ENCODE measurements at places on chromosomes 3 and 15.
A peak's percentile ranks its signal among the peaks of the same experiment; 100 is the strongest.

DNA sequence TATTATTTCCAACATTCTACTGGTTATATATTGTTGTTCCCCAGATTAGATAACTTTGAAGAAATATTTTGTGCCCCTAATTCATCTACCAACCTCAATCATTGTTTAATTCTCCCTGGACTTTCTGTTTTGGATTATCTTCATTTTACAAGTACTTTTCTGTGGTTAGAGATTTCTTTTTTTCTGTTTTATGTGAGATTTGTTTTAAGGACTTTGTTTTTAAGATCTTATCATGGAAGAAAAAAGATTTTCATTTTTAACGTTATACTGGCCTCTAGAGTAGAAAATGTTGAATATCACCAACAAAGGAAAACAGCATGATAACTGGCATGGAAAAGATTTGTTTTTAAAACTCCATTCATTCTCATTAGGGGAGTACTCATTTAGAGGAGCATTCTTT, 210.9 kb upstream of the KCNMB2 start:
- DNase-seq, result no peak

DNA sequence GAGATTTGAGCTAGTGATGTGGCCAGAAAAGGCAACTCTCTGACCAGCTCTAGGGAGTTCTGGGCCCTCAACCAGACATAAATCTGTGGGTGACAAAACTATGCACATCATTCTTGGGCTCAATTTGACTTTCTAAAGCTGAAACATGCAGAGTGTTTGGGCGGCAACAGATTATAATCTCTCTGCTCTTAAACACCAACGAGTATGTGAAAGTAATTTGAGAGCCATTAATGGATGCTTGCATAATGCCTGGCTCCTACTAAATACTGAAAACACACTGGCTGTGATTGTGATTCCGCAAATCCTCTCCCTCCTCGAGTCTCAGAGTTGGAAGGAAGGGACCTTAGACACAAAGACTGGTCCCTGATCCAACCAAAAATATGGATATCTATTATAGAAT, 186.7 kb downstream of the UACA start:
- peak; percentile 5 for DNase-seq

DNA sequence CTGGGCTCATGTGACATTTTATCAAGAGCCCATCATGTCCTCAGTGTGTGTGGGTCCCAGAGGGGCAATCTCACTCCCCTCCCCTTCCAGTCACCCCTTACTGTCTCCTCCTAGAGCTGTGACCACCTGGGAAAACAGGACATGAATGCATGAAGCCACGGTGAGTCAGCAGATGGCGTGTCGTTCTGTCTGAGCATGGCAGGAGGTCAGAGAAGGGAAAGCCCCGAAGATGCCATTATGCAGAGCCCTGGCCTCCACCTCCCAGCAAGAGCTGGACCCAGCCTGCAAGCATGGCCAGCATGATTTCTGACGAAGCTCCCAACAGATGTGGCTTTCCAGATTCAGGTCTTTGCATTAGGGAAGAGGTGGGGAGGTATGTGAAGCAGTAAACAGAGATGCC, 118.5 kb downstream of the TLE3 start:
- peak; percentile 68 for DNase-seq

- DNase-seq, result no peak
Measured at GRCh38 chr3:5429517-5429890, 242.0 kb downstream of the EDEM1 start.

DNA sequence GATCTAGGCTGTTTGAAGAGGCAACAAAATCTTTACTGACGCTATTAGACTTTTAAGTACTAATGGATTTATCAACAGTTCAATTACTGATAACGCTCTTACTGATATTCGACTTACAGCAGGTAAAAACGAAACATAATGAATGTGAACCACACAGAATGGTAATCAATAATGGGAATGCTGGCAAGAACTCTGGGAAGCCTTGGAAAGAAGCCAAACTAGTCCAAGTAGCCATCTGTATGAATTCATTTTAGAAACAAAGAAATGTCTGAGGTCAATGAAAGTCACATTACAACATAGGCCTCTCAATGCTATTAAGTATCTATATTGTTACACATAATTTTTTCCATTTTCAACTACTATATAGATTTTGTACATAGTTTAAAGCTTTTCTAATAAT, 130.0 kb downstream of the DMXL2 start:
- DNase-seq, result no peak

DNA sequence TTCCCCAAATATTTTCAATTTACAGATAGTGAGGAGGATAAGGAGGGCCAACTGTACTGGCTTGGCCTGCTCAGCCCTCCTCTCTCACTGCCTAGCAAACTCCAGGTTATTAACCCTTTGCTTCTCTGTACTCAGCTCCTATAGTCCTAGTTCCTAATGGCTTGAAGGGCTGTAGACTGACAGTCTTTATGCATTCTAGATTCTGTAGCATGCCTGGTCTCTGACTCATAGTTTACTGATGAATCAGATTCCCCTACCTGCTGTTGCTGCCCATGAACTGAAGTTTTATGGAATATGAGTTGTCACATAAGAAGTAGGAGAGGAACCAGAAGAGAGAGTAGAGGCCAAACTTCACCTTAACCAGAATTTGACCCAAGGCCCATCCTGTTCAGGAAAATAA, 27.1 kb upstream of the MAP3K13 start:
- no peak for DNase-seq

DNA sequence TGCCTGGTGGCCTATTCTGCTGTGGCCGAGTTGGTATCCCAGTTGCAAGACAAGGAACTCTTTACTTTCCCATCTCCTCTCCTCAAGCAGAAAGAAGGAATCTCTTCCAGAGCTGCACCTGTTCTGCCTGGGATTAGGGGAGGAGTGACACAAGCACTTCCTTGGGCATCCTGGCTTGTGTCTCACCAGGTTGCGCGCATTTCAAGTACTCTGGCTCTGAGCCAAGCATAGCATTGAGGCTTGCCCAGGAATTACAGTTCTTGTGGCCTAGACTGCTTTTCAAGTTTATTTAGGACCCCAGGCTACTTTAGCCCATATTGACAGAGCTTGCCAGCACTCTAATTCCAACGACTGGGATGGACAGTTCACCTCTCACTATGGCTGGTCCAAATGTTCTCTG, 150.5 kb downstream of the RSRC1 start:
- no peak for DNase-seq

DNA sequence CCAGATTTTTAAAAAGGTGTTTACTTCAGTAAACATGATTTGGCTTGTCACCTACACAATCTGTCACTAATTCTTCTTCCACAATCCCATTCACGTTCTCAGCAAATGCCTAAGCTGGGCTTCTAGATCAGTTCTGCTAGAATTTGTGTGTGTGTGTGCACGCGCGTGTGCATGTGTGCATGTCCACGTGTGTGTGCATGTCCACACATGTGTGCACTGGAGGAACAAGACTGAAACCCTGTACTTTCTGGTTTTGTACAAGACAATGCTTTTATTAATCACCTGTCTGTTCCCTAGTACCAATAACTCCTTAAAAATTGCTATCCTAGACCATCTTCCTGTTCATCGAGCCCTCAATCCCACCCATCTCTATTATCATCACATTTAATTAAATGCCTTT, 229.2 kb downstream of the KCNMB2 start:
- DNase-seq, result no peak

DNA sequence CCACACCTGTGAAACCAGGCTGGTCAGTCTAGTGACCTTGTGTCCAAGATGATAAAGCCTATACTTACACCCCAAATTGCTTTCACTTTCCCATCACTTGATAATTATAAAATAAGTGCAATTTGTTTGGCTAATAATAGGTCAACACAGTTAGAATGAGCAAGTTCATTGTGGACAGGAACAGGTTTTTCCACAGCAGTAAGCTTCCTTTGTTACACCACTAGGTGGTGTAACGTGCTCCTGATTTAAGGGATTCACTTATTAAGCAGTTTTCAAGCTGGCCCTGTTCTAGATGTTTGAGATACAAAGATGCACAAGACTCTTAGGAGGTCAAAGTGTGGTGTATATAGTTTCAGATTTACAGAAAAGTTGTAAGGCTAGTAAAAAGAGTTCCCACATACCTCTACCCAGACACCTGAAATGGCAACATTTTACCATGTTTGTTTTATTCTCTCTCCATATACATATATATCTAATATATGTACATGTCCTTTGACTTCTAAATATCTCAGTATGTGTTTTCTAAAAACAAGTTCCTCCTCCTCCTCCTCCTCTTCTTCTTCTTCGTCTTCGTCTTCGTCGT, 6.8 kb upstream of the MFSD1 start:
- DNase-seq, result no peak

GRCh38 chr3:177133860-177134815, 63.1 kb downstream of the TBL1XR1 start:
- no peak for DNase-seq

DNA sequence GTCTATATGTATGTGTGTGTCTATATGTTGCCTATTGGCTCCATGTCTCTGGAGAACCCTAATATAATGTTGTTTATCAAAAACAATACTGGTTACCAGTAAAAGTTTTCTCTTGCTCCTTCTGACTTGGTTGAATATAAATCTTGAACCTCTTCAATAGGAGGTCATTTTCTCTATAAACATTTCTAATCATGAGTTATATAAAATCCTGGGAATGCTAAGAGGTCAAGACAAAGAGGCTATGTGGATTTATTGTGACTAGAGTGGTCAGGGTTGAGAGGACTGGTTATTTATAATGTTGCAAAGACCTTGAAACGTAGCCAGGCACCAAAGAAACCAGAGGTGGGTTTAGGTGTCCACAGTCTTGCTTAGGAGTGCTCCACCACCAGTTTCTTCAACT, 1.2 kb upstream of the MINDY4B start:
- DNase-seq, result no peak

DNA sequence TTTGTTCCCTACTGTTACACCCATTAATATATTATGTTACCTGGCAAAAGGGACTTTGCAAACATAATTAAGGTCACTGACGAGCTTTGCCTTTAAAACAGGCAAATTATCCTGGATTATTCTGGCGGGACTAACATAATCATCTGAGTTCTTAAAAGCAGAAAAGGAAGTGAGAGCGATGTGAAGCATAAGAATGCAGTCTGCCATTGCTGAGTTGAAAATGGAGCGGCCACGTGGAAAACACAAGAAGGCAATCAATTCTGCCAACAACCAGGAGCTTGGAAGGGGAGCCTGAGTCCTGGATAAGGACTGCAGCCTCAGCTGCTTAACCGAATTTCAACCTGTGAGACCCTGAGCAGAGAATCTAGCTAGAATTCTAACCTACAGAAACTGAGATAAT, 328.2 kb upstream of the WNT5A start:
- no peak for DNase-seq

GRCh38 chr3:158152186-158152585, 42.3 kb downstream of the RSRC1 start:
- DNase-seq, result no peak

DNA sequence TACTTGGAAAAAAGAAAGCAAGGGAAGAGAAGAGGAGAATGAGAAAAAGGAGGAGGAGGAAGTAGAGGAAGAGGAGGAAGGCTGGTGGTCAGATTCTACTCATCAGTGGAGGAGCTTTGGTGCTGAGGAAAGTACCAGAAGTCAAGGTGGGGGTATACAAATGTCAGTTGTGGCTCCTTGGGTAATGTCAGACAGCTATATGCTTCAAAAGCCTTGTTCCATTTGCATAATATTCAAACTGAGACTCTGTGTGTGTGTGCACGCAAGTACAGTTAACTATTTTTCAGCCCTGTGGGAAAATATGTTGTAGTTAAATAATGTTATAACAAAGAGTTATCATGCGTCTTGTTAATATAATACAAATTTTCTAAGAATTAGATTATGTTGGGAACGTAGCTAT, 609.7 kb downstream of the PDCD6IP start:
- DNase-seq, result no peak

DNA sequence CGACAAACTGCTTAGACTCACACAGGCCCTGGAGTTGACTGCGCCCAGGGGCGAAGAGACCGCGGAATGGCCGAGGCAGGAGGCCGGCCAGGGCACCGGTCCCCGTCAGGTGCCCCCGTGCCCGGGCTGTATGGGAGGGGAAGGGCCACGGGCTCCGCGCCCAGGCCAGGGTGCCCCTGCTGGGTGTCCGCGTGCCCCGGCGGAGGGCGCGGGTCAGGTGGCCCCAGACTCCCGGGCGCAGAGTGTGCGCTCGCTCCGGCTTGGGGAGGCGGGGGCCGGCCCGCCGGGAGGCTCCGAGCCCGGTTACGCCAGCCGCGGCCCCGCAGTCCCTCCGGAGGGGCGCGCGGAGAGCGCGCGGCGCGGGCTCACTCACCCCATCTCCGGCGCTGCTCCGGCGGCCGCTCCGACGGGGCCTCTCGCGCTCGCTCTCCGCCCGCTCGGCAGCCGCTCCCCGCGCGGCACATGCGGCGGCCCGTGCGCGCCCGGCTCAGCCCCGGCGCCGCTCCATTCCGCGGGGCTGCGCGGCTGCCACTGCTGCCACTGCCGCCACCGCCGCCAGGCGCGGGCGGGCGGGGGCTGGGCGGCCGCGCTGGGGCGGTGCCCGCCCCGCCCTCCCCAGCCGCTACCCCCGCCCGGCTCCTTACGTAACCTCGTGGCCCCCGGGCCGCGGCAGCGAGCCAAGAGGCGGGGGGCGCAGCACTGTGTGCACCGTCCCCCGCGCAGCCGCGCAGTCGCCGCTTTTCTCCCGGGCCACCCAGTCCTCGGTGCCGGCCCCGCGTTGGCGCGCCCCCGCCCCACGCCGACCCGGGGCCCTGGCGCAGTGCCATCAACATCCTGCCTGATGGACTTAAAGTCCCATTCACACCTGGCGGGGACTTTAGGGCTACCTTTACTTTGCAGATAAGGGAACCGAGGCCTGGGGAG, at the start of gene HOMER2:
TSS of gene HOMER2 (minus strand) at position 563 of the 924 bp plus-strand sequence. CDS start at position 378, 185 bp downstream.
- no peak for DNase-seq

DNA sequence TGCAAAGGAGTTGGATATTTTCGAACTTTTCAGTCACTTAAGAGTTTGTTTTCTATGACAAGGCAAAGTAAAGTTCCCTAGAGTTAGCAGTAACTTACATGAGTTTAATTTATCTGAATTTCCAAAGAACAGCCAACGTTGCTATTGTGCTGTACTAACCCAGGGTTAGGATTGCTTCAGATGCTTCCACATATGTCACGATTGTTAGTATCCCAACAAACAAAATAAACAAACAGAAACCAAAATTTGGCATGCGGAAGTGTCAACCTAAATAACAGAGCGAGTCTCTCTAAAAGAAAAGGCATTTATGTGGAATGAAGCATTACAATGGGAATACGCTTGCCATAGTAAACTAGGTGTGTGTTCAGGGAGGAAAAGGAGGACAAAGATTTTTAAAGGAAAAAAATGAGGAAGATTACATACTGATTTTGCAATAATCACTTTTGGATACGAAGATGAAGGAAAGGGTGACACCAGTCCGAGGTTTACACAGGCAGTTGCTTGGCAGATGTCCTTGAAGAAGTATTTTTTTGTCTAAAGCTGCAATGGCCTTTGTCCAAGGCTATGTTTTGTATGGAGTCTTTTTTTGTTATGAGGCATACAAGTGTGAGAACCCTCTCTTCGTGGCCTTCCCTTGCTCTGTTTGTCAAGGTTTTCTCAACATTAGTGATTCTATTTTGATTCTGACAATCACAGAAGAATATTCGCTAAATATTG, 267.9 kb downstream of the GABRG3 start:
- DNase-seq, result no peak

GRCh38 chr3:29128001-29128400, 152.9 kb upstream of the RBMS3 start:
- no peak for DNase-seq

GRCh38 chr3:194133661-194134230, 2.2 kb upstream of the HES1 start:
- DNase-seq, result peak; percentile 72

Measured in SJSA1 (cell line).